ENCODE measurements at places on chromosomes 6 and 20. TPM values are rescaled to one million over a fixed set of nuclear protein-coding genes. Genes with fewer than 3 reads are reported as not detected.

The C20orf141 gene
- total RNA-seq, result not detected

The SLC12A5 gene
- 3.2 TPM for total RNA-seq

The LY6G6C gene
- total RNA-seq, result 0.67 TPM

The HTR1E gene
- not detected for total RNA-seq

The LHFPL5 gene
- total RNA-seq, result not detected
